EL (cell line): ENCODE measurements at places on chromosomes 4 and X.

GRCh38 chr4:71360844-71361243, 22.0 kb downstream of the SLC4A4 start:
- DNase-seq, result no peak

- DNase-seq, result no peak
Observed at GRCh38 chr4:7416745-7417432, 17.8 kb downstream of the PSAPL1 start.

DNA sequence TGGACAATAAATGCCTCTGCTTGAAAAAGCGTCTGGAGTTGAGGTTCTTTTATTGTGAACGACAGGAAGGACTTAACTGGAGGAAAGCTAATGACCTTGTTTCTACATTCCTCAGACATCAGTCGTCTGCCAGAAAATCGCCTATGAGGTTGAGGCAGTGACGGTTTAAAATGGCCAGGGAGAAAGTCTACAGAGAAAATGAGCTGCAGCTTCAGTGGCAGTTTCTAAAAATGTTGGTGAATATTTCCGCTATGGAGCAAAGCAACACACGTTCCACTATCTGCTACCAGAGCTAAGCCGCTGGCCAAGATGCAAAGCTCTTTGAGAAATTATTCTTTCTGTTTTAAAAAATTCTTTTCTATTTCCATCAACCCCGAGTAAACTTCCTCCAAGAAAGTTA, 116.9 kb upstream of the GALNT7 start:
- DNase-seq, result peak; percentile 23

- no peak for DNase-seq
Observed at GRCh38 chrX:56761167-56761566, 32.1 kb downstream of the NBDY start.

DNA sequence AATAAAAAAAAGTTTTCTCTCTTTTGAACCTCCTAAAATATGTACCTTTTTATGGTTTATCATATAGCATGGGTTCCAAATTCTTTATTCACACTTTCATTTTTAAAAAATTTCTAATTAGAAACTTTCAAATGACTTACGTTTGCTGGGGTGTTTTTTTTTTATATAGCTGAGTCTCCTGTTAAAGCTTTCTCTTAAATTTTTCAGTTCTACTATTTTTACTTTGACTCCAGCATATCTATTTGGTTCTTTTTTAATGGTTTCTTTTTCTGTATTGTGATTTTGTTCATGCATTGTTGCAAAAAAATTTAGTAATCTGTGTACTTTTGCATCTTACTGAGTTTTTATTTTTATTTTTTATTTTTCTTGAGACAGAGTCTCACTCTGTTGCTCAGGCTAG, 22.3 kb downstream of the ZNF718 start:
- no peak for DNase-seq

- DNase-seq, result no peak
Observed at GRCh38 chrX:46256875-46257274, 288.3 kb downstream of the ZNF674 start.

GRCh38 chrX:130637591-130637990, 235.8 kb downstream of the RBMX2 start:
- peak; percentile 44 for DNase-seq

DNA sequence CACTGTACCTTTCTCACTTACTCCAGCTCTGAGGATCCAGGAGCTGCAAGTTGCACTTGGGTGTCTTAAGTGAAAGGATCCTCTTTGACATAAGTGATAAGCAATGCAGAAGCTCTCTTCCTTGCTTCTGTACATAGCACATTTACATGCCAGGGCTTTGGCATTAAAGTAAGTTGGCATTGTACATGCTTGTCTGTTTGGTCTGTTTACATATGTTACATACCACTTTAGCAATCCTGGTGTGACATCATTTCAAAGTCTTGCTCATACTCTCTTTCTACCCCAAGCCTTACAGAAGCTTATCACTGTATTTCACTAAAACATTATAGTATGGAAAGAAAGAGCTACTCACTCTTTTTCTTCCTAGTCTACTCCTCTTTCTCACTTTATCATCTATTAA, 2548.3 kb downstream of the ARAP2 start:
- DNase-seq, result peak; percentile 41

GRCh38 chr4:80386281-80386886, 50.9 kb downstream of the CFAP299 start:
- DNase-seq, result no peak

- no peak for DNase-seq
Observed at GRCh38 chr4:112908511-112908910, 140.9 kb upstream of the ANK2 start.

- no peak for DNase-seq
Observed at GRCh38 chr4:153520801-153521329, 54.7 kb downstream of the TMEM131L start.

DNA sequence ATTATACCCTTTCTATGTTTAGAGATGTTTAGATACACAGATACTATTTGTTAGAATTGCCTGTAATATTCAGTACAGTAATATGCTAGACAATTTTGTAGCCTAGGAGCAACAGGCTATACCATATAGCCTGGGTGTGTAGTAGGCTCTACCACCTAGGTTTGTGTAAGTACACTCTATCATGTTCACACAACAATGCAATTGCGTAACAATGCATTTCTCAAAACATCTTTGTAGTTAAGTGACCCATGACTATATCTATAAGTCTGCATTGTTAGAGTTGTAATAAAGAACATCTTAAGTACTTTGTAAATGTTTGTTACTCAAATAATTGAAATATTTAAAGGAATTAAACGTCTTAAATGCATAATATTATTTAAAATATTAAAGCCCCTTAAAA, 379.3 kb downstream of the PPP3CA start:
- no peak for DNase-seq

- no peak for DNase-seq
Observed at GRCh38 chrX:43562372-43562771, 93.7 kb upstream of the MAOA start.

DNA sequence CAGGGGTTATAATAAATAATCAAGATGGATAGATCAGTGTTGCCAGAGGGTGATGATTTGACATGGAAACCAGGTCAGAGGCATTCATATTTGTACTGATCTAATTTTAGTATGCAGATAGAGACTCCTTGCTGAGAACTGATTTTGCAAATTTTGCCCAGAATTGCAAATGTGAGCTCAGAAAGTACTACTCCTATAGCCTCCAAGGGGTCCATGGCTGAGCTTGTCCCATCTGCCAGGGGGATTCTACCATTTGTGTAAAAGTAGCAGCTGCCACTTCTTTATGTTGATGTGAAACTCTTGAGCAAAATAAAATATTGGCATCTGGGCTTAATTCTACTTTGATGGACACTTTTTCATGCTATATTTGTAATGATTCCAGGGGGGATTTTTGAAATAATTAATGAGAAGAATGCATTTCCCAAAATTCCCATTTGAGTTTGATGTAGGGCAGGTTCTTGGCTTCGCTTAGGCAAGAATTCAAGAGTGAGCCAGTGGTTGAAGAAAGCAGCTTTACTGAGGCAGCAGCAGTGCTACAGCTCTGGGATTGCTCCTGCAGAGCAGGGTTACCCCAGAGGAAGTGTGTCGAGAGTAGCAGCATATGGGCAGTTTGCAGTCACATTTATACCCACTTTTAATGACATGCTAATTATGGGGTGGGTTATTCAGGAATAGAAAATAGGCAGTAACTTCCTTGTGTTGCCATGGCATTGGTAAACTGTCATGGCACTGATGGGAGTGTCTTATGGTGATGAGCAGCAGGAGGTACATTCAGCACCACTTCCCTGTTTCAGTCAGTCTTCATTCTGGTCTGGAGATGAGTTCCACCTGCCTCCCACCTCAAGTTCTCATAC, 38.7 kb upstream of the DCLK2 start:
- no peak for DNase-seq

DNA sequence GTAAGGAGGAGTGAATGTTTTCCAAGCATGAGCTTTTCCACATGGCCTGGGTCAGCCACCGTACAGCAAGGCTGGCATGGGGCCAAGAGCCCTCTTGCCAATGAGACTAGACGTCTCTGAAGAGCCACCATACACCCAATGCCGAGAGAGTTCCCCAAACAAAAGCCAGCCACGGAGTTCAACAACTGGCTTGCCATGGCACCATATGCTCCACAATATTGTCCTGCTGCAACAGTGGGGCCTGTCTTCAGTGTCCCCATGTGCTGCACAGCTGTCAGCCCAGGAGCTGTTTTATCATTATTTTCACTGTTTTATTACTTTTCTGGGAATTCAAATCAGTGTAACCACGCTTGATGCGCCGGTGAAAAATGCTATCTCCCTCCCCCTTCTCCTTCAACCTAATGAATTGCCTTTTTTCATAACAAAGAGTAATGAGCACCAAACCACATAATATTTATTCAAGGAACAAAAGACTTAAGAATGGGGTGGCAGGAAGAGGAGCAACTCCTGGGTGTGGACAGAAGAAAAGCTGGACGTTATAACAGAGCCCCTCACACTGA, 18.4 kb downstream of the MAML3 start:
- DNase-seq, result peak; percentile 39

- DNase-seq, result peak; percentile 85
Observed at GRCh38 chr4:55175779-55176231, 50.4 kb upstream of the KDR start.

- DNase-seq, result no peak
Observed at GRCh38 chrX:34238896-34239295, 106.8 kb upstream of the FAM47A start.

DNA sequence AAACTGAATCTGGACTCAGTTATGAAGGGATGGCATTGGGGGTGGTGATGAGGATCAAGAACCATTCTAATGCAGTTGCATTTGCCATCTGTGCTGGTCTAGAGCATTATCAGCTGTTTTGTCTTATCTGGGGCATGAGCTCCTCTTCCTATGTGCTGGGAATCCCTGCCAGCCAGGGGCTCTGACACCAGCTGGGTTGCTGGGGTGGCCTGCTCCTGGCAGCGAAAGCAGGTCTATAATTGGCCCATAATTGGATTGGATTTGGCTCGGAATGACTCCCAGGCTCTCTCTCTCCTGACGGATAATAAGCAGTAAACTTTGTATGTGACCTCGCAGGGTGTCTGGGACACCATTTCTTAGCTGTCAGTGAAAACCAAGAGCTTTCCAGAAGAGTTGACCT, 34.1 kb downstream of the SMPX start:
- no peak for DNase-seq

DNA sequence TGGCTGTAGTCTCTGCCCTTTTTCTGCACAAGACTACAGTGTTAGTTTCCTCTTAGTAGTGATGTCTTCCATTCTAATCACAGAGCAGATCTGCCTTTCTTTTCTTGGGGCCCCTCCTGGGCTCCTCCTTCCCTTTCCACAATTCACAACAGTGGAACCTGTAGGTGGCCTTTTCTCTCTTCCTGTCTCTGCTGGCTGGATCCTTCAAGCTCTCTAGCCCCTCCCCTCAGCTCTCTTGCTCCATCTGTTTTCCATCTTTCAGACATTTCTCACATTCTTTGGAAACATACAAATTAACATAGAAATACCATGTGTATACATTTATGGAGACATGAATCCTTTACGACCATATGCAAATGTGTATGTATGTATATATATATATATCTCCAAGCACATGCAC, 304 bp upstream of the SPIN2A start:
- DNase-seq, result peak; percentile 8

- DNase-seq, result no peak
Observed at GRCh38 chr4:96407225-96407624, 567.3 kb downstream of the PDHA2 start.

DNA sequence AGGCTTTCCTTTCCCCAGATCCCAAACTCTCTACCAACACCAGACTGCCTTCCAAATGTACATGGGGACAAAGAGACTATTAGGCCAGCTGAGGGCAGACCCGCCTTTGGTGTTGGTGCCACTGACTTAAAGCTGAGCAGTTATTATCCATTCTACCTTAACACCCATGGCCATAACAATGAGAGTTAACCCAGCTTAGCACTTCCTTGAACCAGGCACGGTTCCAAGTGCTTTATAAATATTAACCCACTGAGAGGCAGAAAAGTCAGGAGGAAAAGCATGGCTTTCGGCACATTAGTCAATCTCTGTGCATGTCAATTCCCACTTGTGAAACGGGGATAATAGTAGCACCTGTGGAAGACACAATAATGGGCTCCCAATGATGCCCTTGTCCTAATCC, 243.1 kb upstream of the ANXA3 start:
- DNase-seq, result no peak

GRCh38 chrX:39480963-39481362, 616.8 kb downstream of the BCOR start:
- no peak for DNase-seq
